ENCODE measurements at places on chromosomes 3 and 15.

- no peak for DNase-seq
Measured at GRCh38 chr3:172515130-172515918, 7.9 kb downstream of the TNFSF10 start.

GRCh38 chr15:78976691-78977090 lies 31.8 kb upstream of the CTSH start:
- no peak for DNase-seq

- no peak for DNase-seq
Measured at GRCh38 chr3:172355836-172356235, 92.4 kb downstream of the GHSR start.

DNA sequence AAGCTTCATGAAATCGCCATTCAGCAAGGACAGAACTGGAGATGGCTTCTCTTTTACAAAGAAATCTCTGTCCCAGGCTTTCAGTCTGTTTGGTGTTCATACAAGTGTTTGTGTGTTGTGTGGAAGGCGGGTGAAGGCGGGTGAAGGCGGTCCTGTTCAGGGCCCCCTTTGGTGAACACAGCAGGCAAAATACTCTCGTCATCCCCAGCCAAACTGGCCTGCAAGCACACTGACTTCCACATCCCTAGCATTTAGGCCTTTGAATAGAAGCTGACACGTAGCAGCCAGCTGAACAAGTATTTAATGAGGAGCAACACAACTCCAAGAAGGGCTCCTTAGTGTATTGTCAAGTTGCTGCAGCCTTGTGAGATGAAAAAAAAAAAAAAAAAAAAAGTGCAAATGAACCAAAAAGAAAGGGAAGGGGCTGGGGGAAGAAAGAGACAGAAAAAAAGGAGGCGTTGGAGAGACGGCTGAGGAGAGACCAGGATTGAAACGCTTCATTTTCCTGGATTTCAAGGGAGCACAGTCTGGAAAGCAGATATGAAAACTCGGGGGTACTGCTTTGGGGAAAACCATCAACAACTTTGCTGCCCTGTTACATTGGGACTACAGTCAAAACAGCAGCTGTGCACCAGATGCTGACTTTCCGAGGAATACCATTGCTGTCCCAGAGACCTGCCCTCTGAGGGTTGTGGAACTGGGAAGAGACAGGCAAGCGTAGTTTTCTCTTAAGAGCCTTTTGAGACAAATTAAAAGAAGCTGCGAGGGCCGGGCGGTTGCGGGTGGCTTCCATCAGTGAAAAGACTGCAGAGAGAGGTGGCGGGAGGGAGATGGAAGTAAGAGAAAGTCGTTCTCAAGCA lies 74.6 kb downstream of the TGFBR2 start:
- DNase-seq: peak; percentile 20

DNA sequence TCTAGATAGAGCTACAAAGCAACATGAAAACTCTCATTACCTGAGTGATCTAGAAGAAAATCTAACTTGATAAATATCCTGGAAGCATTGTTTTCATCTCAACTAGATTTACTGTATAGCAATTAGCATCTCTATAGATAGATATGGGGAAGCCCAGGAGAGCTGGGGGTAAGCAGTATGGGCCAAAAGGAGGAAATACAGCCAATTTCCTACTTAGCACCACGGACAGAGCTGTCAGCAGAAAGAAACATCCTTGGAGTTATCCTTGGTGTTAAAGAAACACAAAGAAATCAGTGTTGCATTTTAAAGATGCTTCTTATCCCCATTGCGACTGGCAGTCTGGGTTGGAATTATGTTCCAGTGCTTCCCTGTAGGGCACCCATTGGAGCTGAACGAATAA lies 126.2 kb downstream of the TIGIT start:
- no peak for DNase-seq

- DNase-seq: no peak
Measured at GRCh38 chr3:8143186-8143585, 358.4 kb upstream of the LMCD1 start.

- DNase-seq: peak; percentile 47
Measured at GRCh38 chr3:126777366-126777765, 73.3 kb downstream of the CHCHD6 start.

DNA sequence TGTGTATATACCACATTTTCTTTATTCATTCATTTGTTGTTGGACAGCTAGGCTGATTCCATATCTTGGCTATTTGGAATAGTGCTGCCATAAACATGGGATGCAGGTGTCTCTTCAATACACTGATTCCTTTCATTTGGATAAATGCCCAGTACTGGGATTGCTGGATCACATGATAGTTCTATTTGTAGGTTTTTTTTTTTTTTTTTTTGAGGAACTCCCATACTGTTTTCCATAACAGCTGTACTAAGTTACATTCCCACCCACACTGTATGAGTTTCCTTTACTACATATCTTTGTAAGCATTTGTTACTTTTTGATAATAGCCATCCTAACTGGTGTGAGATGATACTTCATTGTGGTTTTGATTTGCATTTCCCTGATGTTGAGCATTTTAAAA lies 437.7 kb downstream of the DIPK2A start:
- no peak for DNase-seq

GRCh38 chr3:58520403-58521335 lies 16.3 kb downstream of the ACOX2 start:
- DNase-seq: no peak

DNA sequence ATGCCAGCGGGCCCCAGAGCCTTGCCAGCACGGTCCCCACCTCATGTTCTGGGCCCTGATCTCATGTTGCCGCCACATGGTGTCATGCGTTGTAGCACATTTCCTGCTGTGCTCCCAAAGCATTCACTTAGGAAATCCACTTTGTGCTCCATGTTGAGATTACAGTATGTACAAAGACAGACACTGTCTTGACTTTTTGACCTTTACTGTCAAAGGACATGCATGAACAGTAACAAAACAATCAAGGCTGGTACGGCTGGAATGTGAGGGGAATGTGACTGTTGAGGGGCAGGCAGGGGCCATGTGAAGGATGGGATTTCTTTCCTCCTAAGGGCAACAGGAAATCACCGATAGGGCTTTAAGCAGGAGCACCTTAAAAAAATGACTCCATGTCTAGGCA lies 53.3 kb upstream of the RPL32 start:
- DNase-seq: no peak

DNA sequence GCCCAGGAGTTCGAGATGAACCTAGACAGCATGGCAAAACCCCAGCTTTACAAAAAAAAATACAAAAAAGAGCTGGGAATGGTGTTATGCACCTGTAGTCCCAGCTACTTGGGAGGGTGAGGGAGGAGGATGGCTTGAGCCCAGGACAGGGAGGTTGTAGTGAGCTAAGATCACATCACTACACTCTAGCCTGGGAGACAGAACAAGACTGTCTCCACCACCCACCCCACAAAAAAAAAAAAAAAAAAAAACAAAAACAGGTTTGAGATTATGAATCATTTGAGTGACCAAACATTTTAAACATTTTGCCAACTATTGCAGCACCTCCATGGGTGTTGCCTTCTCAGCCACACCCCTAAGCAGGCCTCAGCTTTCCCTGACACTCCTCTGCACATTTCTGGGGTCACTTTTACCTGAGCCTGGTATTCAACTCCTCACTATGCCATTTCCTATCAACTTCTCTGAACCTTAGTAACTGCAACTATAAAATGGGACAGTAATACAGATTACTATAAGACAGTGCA lies 41.8 kb downstream of the IL5RA start:
- DNase-seq: no peak

DNA sequence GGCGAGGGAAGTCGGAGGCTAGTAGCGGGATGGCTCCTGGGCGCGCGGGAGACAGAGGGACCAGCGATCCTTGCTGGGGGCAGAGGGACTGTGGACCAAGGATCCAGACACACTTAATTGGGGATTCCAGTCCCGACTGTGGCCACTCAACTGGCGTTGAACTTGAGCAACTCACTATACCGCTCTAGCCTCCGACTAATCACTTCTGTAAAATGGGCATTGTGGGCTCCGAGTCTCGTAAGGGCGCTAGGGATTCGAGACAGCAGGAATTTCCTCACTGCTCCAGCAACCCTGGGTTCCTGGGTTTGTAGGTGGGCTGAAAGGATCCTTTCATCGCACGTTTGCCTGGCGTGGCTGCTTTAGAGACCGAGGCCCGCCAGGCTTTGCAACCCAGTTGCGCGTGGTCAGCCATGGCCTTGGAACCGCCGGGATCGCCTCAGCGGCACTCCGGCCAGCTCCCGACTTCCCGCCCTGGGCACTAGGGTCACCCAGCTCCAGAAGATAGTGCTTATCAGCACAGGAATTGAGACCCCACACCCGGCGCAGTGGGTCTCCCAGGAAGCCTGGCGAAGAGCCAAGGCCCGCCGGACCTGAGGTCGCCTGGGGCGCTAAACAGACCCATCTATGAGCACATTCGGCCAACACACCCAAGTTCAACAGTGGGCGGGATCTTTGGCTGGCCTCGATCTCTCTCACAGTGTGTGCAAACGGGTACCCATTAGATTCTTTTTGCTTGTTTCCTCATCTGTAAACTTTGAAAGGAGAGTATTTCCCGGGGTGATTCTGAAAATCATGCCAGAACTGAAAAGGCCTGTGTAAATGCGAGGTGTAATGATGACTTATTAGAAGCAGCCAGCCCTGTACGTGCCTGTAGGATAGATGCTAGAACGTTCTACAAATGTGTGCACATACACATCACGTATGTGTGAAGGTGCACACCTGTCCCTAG lies 9.9 kb downstream of the FOXL2 start:
- no peak for DNase-seq

All from DMS 273 treated with DMSO at 0.1 percent for 48 hours (cell line).